CD4-positive, alpha-beta T cell treated with Interleukin-10 for 1 hour (primary cell): ENCODE measurements at places on chromosomes 7 and 10.

GRCh38 chr10:128078136-128078969, 47.9 kb downstream of the MKI67 start:
- peak; percentile 56 for DNase-seq

- peak; percentile 78 for DNase-seq
Observed at GRCh38 chr10:45000752-45001380, at the start of gene ZNF22. ZNF22 (plus strand) TSS chr10:45000923; CDS start chr10:45003369, 2,446 bp downstream.

GRCh38 chr7:30970594-30971094, 6.9 kb downstream of the GHRHR start:
- DNase-seq: no peak

DNA sequence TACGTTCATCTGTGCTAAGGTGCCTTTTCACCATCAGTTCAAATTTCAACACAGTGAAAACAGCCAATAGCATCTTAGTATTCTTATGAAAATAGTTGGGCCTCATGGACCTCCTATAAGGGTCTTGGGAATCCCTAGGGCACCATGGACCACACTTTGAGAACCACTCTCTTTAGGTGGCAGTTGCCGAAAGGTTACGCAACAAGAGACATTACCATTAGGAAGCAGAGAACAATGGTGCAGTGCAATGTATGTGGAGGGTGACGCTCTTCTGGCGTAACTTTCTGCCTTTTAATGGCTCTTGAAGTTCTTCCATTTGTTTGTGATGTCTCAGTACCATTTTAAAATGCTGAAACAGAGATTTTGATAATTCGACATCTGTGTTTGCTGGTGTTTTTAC, 131.1 kb downstream of the CNNM2 start:
- no peak for DNase-seq

DNA sequence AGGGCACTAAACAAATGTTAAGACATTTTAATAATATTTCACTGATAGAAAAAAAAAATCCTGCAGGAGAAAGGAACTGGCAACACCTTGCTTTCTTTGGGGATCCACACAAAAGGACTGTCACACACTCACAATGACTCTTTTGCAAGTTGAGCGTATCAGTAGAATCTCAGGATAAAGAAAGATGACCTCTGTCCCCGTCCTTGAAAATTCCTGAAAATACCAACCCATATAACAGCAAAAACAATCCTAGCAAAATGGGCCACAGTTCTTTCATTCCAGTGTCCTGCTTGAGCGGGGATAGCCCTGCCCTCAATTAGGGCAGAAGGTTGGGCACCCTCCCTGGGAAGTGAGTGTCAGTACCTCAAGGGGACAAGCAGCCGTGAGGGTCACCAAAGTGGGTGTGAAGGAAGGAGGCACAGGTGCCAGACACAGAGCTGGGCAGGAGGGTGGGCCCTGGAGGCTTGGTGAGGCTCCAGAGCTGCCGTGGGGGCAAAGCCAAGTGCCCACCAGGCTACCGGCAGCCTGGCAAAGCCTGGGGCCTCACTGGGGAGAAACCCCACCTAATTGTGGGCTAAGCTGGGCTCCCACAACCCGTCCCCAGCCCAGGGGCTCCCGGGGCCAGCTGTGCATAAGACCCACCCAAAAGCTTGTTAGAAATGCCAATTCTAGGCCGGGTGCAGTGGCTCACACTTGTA, 2.8 kb downstream of the WDR86 start:
- DNase-seq: no peak

DNA sequence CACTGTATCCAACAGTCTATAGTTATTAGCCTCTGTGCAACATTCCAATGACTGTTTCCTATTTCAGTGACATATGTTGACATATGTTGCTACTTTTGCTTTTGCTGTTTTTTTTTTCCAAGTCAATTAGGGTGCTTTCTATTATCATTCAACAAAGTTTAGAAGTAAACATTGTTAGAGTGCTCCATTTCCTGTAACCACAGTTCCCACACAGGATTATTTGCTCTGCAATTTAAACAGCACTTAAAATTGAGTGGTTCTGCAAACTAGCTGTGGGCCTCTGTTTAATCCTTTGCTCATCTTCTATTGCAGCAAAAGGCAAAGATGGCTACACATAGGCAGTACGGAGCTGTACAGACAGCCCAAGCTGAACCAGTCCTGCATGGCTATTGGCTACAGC, 46.5 kb upstream of the PTN start:
- DNase-seq: no peak

- no peak for DNase-seq
Observed at GRCh38 chr7:55325371-55325792, 39.8 kb upstream of the LANCL2 start.

DNA sequence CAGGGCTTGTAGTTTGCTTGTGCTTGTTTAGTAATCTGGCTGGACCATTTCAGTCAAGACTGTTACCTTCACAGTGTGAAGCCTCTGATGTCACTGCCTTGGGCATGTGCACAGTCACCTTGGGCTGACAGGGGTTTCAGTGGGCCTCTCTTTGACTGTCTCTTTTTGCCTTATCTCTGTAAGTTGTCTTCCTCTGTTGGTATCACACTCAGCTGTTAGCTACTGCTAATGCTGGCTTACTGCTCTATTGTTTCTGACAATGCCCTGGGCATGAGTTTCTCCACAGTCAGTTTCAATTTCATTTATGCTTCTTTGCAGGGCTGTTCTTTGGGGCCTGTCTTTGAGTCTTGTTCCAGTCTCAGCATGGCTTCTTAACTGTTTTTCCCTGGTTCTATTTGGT, 201.9 kb upstream of the SHH start:
- DNase-seq: no peak

- DNase-seq: no peak
Observed at GRCh38 chr7:114214466-114214865, 200.1 kb upstream of the FOXP2 start.

DNA sequence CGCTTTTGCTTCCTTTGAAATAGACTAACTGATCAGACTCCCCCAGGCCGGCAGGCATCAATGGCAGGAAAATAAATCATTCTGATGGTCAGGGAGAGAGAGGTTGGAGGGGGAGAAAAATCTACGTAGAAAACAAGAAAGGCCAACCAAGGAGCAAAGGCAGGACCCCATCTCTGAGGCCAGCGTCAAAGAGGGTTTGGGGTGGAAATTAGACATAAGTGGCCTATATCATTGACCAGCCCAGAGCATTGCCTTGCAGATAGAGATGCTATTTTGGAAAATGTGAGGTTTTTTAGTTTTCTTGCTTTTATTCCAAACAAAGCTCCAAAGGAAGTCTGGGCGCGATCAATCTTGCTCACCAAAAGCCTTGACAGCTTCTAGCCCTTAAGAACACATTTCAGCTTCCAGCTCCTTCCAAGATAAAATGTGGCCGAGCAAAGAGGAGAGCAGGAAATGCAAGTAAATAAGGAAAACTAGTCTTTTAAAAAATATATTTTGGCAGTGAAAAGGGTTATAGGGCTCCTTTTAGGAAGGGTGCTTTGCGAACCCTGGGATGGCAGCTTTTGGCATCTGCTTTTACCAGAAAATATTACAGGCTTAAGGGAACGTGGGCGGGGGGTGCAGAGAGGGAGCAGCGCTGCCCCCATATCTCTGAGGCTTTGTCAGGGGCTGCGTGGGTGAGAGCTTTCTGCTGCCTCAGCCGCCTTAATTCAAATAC, 2.0 kb upstream of the HOXA2 start:
- DNase-seq: no peak

DNA sequence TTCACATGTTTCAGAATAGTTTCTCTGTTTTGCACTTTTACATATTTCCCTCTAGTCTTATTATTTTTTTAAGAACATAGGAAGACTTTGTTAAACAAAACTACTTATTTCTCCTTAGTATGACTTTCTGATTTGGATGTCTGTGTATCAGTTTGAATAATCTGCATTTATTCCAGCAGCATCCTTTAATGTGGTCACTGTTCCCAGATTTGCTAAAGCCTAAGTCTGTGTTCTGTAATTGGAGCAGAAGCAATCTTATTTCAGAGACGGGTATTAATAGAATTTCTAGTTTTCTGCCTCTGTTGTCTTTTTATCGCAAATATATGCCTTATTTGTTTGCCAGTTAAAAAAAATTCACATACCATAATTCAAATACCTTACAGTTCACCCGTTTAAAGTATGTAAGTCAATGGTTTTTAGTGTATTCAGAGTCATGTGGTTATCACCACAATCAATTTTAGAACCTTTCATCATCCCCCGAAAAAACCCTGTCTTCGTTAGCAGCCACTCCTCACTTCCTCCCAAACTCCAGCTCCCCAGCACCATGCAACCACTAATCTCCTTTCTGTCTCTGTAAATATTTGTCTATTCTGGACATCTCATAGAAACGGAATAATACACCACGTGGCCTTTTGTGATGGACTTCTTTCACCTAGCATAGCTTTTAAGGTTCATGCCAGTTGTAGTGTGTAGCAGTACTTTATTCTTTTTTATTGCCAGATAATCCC, 58.7 kb downstream of the INPP5F start:
- peak; percentile 26 for DNase-seq

DNA sequence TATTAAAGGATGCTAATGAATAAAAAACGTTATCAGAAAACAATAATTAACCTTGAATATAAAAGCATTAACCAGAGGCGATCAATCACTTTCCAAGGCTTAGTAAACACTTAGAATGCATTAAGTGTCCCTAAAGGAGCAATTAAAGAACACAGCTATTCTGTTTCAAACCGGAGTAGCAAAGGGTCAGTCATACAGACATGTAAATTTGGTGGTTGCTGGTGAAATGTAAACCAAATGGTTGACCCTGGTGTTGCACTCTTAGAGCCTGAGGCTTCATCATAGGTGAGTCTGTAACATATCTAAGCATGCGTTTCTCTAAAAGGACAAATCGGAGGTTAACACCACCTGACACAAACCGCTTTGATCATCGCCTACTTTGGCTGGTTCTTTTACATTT, 1280.1 kb downstream of the TYW1 start:
- no peak for DNase-seq
